ENCODE measurements at places on chromosomes 2 and 18.

DNA sequence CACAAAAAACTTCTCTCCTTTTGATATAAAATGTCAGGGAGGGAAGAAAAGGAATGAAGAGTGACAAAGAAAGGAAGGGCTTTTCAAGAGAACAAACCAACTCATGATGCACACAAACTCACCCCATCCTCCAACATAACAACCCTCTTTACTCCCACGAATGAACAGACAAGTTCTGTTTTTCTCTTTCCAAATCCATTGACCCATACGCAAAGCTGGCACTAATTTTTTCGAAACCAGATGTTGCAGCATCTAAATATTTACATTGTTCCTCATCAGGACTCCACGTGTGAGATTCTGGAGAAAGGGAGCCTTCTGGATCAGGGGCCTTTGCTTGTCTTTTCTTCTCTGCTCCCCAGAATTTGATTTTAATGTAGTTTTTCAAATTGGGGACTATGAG, 143.3 kb upstream of the BCL2L11 start:
- no peak for DNase-seq

DNA sequence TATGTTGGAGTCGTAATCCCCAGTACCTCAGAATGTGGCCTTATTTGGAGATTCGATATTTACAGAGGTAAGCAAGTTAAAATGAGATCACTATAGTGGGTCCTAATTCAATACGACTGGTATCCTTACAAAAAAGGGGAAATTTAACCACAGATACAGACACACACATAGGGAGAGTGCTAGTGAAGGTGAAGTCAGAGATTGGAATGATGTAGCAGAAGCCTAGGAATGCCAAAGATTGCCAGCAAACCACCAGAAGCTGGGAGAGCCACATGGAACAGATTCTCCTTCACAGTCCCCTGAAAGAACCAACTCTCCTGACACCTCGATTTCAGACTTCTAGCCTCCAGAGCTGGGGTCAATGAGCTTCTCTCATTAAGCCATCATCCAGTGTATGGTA, 17.7 kb upstream of the ACTR3 start:
- DNase-seq = no peak

DNA sequence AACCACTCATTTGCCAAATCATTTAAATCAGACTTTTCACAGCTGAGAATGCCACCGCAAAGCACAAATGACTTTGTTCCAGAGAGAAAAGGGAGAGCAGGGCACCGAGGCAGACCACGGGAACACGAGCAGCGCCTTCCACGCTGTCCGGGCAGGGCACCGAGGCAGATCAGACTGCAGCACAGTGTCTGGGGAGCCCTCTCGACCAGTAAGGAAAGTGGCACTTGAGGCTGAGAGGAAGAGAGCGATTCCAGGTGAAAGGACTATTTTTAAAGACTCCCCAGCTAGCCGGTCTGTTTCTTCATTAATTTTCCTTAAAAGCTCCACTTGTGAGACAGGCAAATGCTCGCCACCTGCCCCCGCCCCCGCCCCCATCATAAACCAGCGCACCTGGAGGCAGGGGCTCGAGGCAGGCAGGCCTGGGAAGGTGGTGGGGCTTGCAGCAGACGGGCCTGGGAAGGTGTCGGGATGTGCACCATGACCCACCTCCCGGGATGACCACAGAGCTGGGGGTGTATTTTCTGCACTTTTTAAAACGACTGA, 80.9 kb upstream of the CTDP1 start:
- DNase-seq = no peak

DNA sequence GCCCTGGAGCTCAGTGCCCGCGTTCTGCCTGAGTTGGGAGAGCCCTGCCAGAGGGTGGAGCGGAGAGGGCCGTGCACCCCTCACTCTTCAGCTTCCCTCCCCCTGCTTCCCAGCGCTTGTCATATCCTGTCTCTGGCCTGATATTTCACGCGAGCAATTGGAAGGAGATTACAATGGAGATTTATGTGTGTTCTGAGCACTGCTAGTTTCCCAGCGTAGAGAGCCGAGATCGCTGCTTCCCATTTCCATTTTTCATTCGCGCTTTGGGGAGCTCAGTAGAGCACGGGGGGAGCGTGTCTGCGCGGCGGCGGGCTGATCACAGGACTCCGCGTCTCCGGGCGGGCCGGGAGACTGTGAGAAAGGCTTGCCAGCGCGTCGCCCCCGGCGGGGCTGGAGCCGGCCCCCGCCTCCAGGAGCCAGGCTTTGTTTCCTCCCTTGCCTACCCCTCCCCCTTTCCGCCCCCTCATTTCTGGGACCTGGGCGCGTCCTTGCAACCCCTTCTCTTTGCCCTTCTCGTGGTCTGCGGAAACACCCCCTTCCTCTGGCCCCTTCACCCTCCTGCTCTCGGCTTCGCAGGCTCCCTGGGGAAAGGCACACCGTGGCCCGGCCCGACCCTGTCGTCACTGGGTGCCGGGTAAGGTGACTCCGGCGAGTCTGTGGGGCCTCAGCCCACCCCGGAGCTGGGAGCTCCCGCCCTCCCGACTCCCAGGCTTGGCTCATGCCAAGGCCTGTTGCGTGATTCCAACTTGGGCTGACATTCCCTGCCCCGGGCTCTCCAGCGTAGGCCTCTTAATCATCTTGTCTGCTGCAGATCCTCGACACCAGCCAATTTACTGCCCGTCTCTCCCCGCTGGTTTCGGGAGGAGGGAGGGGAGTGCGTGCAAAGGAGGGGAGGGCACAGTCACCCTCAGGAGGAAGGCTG, 5.8 kb downstream of the DLX2 start:
- no peak for DNase-seq

DNA sequence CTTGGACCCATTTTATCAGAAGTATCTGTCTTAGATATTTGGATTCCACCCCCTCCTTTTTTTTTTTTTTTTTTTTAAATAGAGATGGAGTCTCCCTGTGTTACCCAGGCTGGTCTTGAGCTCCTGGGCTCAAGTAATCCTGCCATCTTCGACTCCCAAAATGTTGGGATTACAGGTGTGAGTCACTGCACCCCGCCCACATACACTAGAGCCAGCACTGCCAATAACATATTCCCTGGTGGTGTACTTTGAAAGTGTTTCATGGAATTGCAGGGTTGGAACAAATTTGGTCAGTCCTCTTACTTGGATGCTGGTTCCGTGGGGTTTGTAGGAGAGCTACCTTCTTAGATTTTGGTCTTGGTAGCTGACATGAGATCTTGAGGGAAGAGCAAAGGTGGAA, 15.0 kb downstream of the PDCL3 start:
- DNase-seq = no peak

- DNase-seq = no peak
These were observed 137.4 kb downstream of the ACOXL start for GRCh38 chr2:110869472-110870446.

- DNase-seq = no peak
These were observed 17.4 kb downstream of the KCNIP3 start for GRCh38 chr2:95314598-95314963.

DNA sequence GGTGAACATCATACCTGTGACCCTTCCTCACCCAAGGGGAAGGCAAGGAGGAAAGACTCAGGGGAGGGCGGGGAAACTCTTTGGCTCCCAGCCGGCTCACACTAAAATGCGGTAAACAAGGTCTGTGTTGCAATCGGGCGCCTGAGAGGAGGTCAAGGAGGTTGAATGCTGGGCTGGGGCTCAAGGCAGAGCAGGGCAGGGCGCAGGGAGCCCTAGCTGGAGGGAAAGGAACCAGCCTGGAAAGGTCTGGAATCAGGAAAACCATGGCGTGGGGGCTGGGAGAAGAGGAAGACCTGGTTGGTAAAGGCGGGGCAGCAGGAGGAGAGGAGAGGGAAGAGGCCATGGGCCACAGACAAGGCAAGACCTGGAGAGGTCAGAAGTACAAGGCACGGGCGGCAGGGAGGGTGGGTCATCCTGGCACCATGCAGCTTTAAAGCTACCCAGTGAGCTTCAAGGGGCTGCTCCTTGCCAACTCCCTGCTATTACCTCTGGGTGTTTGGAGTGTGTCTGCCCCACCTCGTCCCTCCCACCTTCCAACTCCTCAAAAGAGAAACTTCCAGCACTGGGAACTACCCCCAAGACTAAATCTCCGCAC, 4.8 kb upstream of the TMEM37 start:
- DNase-seq = no peak

- no peak for DNase-seq
These were observed 107.6 kb upstream of the CAVIN2 start for GRCh38 chr2:191954451-191954850.

DNA sequence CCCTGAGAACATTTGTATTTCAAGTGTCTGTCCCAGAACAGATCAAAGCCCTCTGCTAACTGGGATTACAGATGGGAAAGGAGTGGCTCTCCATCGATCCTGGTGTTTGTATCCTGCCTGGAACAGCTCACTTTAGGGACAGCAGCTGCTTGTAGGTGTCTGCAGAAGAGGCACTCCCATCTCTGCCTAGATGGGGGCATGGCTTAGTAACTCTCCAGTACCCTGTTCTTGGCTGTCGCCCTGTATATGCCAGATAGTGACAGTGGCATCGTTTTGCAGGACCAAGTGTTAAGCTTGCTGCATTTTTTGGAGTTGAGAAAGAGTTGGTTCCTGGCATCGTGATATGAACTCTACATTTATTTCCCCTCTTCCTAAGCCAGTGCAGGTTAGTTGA, 189.9 kb downstream of the SH3RF3 start:
- DNase-seq = no peak

- DNase-seq = no peak
These were observed 85.9 kb downstream of the FEZ2 start for GRCh38 chr2:36511858-36512603.

GRCh38 chr2:160906878-160907277, 253.3 kb upstream of the TANK start:
- DNase-seq = no peak

GRCh38 chr18:2448565-2449151, 122.6 kb downstream of the METTL4 start:
- no peak for DNase-seq

- no peak for DNase-seq
These were observed 248.2 kb upstream of the TNP1 start for GRCh38 chr2:217108086-217108485.

DNA sequence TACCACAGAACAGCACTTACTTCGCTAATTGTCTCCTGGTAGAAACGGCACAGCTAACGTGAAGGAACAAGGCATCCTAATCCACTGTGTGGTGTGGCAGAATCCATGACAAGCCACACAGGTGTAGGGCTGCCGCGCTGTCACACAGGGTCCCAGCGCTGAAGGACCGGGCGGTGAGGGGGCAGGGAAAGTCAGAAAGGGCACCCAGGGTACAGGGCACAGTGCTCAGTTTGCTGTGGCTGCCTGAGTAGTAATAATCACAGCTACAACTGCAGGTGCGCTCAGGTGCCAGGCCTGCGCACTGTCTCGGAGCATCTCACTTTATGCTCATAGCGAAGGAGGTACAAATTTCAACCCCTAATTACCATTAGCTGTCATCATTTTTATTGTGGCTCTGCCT, 55.2 kb upstream of the CAB39 start:
- DNase-seq = no peak

- no peak for DNase-seq
These were observed 927.7 kb upstream of the CDH2 start for GRCh38 chr18:29104671-29105070.

DNA sequence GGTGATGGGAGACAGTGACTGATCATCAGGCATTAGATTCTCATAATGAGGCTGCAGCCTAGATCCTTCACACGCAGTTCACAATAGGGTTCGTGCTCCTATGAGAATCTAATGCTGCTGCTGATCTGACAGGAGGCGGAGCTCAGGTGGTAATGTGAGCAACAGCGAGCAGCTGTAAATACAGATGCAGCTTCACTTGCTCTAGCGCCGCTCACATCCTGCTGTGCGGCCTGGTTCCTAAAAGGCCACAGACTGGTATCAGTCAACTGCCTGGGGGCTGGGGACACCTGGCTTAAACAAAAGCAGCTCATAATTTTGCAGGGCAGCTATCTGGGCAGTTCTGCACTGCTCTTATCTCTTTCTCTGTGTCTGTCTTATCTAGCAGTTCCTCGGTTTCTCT, 20.4 kb upstream of the CD226 start:
- no peak for DNase-seq

DNA sequence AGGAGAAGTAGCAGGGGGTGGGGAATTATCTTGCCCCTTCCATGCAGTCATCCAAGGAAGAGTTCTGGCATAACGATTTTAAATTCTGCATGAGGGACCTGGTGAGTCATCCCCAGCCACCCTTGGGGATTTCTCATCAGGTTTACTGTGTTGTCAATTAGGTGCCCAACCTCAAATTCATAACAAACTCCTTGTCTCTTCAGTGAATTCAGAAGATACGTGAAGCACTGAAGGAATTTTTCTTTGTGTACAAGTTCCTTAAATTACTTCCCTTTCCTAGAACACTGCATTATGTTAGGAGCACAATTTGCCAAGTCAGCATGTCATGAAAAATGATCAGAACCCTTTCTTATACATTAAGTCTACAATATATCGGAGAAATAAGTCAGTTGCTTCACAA, 70.8 kb upstream of the NOSTRIN start:
- no peak for DNase-seq

DNA sequence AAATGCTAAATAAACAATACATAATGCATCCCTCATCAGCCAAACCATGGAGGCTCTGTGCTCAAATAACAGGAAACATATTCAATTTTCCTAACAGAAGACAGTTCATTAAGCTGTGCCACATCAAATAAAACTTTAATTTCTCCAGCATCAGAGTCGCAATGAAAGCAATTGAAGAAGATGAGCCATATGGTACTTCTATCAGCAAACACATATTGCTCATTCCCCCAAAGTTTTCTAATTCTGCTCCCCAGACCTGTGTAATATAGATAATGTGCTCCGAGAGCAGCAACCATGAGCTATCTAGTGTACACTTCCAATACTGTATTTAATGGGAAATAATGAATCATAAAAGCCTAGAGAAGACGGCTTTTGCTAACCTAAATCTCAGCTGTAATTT, 263.2 kb downstream of the MEIS1 start:
- DNase-seq = no peak

DNA sequence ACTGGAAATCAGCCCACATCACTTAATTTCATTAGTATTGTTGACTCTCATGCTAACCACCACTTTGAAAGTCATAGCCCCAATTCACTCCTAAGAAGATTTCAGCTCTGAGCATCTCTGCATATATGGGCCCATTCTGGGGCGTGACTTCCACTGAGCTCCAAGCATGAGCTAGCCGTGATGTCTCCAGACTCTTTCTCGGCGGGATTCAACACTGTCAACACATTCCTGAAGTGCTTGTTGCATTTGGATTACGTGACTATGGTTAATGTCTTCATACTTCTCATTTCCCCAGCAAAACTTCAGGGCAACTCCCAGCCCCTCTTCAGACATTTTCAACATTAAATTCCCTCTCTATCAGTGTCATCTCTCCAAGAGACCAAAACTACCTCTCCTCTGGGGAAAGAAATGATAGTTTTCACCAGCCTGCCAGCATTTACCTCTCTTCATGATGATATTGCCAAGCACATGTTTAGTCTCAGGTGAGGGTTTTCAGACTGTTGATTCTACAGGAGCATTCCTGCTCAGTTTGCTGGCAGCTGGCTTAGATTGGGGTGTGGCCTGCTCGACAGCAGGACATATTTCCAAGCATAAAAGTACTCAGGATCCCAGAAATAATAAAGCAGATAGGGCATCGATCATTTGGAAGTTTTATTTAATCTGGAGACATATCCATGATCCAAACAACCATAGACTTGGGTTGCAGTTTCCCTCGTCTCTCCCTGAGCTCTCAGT, 81.7 kb downstream of the FEZ2 start:
- DNase-seq = no peak
